ENCODE measurements at places on chromosomes 5 and 9.

DNA sequence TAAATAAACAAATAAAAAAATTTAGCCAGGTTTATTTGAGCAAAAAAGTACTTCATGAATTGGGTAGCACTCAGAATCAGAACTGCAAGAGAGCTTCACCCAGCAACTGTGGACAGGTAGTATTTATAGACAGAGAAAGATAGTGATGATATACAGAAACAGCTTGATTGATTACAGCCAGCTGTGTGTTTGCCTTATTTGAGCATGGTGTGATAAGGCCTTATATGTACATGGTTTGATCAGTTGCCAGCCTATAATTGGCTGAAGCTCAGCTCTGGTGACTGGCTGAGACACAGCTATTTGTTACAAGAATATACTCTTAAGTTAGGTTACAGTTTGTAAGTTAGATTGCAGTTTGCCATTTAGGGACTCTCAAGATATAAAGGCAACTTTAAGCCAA, 34.3 kb upstream of the ARL15 start:
- DNase-seq: no peak

- no peak for DNase-seq
These were observed 39.6 kb downstream of the DMAC1 start for GRCh38 chr9:7760014-7760415.

- DNase-seq: no peak
These were observed 112.9 kb downstream of the KIAA0825 start for GRCh38 chr5:94505327-94506068.

DNA sequence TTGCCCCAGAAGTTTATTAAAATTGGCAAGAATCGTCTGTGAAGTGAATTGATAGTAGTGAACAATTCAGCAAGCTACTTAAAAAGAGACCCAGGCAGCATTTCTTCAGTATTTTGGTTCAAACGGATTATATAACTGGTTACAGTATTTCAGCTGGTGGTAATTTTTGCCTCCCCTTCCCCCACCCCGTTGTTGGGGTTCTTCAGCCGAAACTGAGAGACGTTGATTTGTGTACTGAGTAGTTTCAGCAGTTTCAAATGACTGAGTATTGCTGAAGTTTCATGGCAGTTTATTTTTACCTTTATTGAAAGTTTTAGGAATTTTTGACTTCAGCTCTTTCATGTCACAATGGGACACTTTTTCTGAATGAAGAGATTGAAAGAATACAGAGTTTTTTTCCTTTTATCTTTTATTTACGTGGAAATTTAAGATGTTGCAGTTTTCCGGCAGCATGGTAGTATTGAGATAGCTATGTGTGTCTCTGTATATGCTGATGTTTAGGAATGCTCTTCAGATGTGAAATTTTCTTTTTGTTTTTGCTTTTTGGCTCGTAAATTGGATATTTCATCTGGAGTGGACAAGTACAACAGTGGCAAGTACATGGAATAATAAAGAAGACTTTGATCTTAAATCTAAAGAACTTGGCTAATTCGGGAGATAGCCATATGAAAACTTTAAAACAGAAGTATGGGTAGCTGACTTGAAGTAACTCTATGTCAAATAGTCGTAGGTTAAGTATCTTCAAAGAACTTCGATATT, 1.9 kb downstream of the GPBP1 start:
- no peak for DNase-seq

GRCh38 chr9:8724284-8725018, 924.9 kb upstream of the DMAC1 start:
- no peak for DNase-seq

GRCh38 chr9:35051069-35051967, 21.1 kb downstream of the VCP start:
- DNase-seq: no peak

GRCh38 chr9:31471010-31471409, 913.4 kb upstream of the ACO1 start:
- no peak for DNase-seq

GRCh38 chr5:148759101-148759500, 67.3 kb upstream of the ADRB2 start:
- no peak for DNase-seq

GRCh38 chr5:34914671-34915138, 599 bp downstream of the RAD1 start:
- no peak for DNase-seq

DNA sequence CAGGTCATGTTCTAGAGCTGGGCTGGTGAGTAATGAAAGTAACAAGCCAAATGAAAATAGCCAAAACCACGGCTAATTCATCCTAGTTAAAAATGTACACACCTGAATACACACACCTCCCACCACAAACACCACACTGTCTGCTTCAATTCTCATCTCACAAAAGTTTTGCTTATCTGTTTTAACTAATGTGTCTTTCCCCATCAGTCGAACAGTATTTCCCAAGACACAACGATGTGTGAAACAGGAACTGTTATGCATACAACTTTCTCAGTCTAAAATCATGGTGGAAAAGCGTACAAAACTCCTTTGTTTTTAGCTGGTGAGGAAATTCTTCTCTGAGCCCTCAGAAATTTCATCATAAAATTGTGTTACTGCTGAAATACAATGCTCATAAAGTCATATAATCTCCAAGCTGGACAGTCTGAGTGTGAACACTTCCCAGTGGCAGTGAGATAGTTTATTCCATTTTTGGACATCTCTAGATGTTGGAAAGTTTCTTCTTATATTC, 242.4 kb downstream of the EFNA5 start:
- no peak for DNase-seq

DNA sequence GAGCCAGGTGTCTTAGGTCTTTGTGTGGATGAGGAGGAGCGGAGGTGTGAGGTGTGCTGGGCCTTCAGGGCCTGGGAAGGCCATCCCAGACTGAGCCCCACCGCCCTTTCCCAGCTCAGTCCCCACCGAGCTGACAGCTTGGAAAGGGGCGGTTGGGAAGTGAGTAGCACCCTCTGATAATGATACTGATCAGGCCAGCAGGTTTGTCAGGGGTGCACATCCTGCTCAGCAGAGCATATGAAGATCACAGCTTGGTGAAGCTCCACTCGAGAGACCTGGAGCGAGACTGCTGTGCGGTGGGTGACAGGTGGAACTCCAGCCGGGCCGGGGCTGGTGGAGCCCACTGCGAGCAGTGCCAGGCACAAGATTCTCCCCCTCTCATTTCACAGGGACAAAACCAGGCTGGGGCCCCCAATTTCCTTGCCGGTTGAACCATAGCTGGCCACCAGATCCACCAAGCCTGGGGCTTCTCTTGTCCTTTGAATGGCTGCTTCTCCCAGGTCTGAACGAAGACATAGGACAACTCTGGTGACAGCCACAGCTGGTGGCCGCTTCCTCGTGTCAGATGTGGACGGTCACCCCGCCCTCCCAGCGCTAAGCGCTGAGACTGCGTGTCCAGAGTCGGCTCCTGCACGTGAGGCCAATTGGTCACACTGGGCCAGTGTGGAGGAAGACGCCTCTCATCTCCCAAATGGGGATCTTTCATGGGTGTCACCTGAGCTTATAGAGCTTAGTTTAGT, 8.3 kb downstream of the QRFP start:
- no peak for DNase-seq

GRCh38 chr9:6598249-6598725, 47.2 kb downstream of the GLDC start:
- DNase-seq: no peak

DNA sequence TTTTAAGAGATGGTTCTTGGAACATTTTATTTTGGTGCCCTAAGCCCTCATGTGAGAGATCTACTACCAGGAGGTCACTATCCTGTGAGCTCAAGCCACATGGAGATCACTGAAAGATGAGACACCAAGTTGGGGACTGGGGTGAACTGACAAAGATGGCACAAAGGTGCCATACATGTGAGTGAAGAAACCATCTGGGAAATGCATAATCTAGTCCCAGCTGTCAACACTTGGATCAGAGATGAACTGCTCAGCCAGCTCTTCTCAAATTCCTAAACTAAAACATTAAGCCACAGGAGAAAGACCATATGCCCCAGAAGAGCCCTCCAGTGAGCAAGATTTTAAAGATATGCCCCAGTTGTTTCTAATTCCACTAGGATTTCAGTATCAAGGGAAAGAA, 22.2 kb upstream of the MYOT start:
- DNase-seq: no peak

DNA sequence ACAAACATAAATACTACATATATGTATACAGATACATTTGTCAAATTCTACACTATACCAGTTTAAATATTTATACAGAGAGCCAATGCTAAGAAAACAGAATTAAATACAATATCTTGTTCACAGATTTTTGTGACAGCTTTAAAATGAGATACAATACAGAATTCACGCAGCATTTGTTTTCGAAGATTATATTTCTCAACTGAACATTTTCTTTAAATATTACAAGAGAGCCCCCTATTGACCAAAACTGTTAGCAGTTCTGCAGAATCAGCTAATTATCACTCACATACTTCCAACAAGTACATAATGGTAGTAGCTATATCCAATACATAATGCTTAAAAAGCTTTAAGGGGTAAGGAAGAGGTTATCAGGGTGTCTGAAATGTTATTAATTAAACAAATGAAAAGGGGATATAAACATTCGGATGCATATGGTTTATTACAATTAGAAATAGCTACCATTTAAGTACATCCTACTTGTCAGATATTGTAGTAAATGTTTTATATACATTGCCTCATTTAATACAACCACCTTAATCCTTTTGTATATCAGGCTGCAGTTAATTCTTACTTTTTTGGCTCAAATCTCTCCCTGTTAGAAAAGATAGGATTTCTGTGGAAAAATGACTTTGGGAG, 31.7 kb downstream of the ZDHHC21 start:
- DNase-seq: no peak

Measured in retinal pigment epithelial cell (primary cell).